Trophoblast cell (in vitro differentiated cells and primary cell): ENCODE measurements at places on chromosomes 3 and 15.

- no peak for DNase-seq
Observed at GRCh38 chr3:152574461-152575079, 260.4 kb upstream of the P2RY1 start.

DNA sequence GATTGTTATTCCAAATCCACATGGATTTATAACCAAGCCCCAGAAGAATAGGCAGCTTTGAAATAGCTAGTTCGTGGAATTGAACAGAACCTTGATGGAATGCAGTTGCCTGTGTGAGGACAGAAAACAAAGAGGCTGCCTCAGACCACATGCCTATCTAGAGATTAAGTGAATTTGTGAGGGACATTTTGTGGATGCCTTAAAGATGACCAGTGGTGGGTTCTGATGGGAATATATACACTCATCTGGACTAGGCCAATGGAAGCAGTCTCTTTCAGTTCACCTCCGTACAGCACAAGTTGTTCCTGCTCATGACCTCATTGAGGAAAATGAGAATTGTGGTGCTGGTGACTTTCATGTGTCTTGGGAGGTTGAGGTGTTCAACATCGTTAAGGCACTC lies 63.2 kb upstream of the PYDC2 start:
- peak; percentile 35 for DNase-seq

- peak; percentile 21 for DNase-seq
Observed at GRCh38 chr3:57872606-57873005, 116.5 kb downstream of the SLMAP start.

DNA sequence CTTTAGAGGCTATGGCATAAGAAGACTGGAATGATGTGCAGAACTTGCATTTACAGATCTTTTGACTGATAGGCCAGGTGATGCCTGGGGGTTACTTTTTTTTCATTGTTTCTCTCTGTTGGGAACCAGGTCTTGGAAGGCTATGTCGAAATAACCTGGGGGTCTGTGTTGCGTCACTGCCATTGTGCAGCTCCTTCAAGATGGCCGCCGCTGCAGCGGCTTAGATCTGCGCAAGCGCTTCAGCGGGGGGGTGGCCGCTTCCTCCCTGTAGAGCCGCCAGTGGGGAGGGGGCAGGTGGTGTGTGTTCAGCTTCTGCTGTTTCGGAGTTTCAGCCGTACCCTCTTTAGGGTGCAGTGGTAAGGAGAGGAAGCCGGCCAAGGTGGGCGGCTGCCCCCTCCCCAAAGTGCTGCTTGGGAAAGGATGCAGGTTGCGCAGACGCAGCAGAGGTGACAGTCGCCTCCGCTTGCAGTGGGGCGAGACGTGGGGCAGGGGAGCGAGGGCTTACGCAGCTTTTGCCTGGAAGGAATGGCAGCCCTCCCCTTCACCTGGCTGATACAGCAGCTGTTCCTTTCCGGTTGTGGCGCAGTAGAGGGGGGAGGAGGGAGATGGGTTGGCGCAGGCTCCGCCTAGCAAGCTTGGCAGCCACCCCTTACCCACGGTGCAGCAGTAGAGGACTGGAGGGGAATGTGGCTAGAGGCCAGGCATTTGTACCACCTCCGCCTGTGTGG lies 1.5 kb downstream of the SNRPN start:
- peak; percentile 3 for DNase-seq

DNA sequence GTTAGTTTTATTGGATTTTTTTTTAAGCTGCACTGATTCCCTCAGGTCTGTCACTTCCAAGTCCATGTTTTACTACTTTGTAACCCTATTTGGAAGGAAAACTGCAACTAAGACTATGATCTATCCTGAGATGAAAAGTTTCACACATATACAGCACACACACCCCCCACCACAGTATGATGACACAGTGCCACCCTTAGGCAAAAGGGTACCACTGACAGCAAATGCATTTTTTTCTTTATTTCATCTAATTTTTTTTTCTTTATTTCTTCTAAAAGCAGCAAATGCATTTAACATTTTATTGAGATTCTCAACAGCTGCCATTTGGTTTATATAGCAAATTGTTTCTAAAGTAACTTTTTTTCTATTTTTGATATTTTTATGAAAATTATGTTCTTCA lies 21.2 kb downstream of the NGRN start:
- no peak for DNase-seq

DNA sequence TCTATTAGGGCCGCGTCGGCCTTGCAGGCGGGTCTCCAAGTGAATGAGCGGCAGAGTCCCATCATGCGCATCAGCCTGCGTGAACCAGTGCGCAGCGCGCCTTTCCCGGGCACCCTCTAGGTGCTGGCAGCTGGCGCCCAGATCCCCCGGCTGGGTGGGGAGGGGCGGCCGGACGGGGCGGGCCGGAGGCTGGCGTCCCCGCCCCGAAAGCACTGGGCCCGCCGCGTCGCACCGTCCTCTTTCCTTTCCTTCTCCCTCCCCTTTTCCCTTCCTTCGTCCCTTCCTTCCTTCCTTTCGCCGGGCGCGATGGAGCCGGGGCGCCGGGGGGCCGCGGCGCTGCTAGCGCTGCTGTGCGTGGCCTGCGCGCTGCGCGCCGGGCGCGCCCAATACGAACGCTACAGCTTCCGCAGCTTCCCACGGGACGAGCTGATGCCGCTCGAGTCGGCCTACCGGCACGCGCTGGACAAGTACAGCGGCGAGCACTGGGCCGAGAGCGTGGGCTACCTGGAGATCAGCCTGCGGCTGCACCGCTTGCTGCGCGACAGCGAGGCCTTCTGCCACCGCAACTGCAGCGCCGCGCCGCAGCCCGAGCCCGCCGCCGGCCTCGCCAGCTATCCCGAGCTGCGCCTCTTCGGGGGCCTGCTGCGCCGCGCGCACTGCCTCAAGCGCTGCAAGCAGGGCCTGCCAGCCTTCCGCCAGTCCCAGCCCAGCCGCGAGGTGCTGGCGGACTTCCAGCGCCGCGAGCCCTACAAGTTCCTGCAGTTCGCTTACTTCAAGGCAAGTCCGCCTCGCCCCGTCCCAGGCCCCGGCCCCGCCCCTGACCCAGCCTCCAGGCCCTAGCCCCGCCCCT lies at the start of gene CRTAP:
CRTAP (plus strand) TSS at position 243 of the 850 bp plus-strand sequence; CDS start at position 307, 64 bp downstream.
- peak; percentile 84 for DNase-seq

- DNase-seq: no peak
Observed at GRCh38 chr3:165768680-165769079, 68.5 kb downstream of the BCHE start.

DNA sequence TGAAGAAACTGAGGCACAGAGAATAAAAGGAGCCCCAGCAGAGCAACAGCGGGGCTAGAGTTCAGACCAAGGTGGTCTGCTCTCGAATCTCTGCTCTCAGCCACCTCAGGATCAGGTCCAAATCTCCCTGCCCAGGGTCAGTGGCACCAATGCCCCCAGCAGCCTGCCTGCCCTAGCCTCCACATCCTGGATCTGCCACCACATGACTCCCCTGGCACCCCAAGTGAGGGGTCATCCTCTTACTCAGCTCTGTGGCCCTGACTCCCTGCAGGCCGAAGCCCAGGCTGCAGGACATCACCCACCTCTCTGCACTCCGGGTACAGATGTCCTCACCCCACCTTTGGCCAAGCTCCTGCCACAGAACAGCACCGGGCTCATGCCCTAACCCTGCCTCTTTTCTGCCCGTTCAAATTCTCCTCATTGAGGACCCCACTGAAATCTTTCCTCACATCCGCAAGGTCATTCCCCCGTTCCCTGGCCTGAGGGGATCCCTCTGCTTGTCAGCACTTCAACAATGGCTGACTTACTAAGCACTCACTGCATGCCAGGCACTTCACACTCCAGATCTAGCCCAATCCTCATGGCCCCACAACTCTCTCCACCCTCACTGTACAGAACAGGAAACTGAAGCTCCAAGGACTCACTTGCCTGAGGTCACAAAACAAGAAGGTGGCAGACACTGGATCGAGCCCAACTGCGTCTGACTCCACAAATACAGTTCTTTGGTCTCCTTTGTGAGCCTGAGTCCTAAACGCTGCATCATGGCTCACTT lies 4.3 kb downstream of the PPIB start:
- DNase-seq: no peak

- no peak for DNase-seq
Observed at GRCh38 chr3:104856741-104857140, 510.0 kb upstream of the ALCAM start.

DNA sequence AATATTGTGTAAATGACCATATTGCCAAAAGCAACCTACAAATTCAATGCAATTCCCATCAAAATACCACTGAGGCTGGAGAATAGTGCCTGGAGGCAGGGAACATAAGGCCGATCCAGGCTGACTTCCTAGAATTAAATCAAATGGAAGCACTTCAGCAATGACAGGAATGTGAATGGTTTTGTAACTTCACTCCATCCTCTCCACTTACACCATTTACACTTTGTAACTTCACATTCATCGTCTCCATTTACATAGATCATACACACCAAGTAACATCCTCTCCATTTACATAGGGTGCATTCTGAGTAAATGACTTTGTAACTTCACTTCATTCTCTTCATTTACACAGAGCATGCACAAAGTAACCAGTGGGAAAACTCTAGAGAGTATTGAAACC lies 11.6 kb downstream of the STRIT1 start:
- peak; percentile 14 for DNase-seq

GRCh38 chr15:66698971-66699370 lies 3.1 kb upstream of the SMAD6 start:
- no peak for DNase-seq
